ENCODE measurements at places on chromosomes 2 and 18. TPM values are rescaled to one million over a fixed set of nuclear protein-coding genes. Genes with fewer than 3 reads are reported as not detected.

DNA sequence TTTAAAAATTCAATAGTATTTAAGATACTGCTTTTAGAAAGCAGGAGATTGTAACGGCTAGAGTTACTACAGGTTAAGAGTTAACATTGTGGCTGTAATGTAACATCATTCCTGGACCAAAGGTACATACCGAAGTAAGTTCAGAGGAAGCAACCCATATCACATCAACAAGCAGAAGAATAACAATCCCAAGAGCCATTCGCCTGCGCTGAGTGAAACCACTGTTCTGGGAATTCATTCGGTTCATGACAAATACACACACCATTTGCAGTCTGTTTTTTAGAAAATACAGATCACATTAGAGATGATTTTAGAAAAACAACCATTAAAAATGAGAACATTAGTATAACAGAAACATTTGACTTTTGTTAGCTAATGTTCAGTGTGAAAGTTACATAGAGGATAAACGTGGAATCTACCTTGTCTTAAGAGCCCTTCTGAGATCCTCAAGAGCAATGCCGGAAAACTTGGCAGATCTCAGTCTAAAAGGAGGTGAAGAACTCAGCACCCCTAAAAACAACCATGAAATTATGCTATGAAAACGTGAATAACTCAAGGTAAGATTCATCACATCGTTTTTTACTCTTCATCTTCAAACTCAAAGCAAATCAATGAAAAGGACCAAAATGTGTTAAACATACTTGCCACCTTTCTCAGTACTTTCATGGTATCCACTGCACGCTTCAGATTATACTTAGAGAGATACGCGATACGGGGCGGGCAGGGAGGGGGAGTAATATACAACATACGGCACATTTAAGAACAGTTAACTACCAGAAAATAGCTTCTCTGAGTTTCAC lies 1.2 kb downstream of the SLC35F5 start:
- H3K36me3 ChIP-seq = peaks cover 14% of the 10 kb centered on the region
- no peak for DNase-seq

- DNase-seq = no peak
- H3K4me1 ChIP-seq = no peaks in the 10 kb centered on the region
- H3K27ac ChIP-seq = no peak overlapping the region
- H3K36me3 ChIP-seq = no peaks in the 10 kb centered on the region
- no peaks in the 10 kb centered on the region for H3K27me3 ChIP-seq
Measured at GRCh38 chr2:240604291-240604938, 17.9 kb downstream of the CAPN10 start.

DNA sequence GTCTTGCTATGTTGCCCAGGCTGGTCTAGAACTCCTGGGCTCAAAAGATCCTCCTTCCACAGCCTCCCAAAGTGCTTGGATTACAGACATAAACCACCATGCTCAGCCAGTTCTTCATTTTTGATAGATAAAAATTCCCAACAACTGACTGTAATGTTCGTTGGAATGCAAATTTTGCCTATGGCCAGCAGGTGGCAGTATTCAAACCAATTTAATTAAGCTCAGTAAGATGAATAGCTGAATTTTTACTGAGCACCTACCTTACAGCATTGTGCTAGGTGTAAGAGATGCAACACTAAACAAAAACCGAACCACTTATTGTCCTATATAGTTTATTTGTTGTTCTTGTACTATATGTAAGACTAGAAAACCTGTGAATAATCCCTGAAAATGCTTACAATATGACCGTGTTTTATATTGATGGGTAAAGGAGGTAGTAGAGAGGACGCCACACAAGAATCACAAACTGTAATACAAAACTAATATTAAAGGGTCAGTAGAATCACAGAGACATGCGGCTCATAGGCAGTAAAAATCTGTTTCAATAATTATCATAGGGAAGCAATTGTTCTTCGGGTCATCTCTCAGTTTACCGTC lies 8.2 kb upstream of the TMEM182 start:
- no peaks in the 10 kb centered on the region for H3K36me3 ChIP-seq
- no peak overlapping the region for H3K27ac ChIP-seq
- no peaks in the 10 kb centered on the region for H3K27me3 ChIP-seq

GRCh38 chr2:13193075-13193474 lies 476.3 kb downstream of the TRIB2 start:
- no peak overlapping the region for H3K4me3 ChIP-seq
- H3K4me1 ChIP-seq = no peaks in the 10 kb centered on the region
- no peak for DNase-seq

DNA sequence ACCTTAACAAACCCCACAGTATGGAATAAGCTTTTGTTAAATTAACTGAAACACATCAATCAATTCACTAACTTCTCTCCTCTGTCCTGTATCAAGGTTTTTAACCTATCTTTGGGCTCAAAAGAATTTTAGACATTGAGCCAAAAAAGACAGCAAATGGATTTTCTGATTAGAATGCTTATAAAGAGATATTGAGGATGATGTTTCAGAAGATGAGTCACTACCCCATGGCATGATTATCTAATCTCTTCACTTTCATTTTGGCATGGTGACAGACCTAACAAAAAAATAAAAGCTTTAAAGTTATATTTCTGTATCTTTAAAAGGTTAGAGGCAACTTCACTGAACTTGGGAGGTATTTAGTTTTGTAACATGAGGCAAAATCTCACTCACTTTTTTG lies 55.5 kb downstream of the SGPP2 start:
- H3K36me3 ChIP-seq = no peaks in the 10 kb centered on the region
- DNase-seq = no peak
- H3K27me3 ChIP-seq = peaks cover 16% of the 10 kb centered on the region
- H3K4me1 ChIP-seq = no peaks in the 10 kb centered on the region
- H3K27ac ChIP-seq = no peak overlapping the region

GRCh38 chr2:181380581-181380980 lies 76.6 kb upstream of the ITGA4 start:
- H3K4me3 ChIP-seq = no peak overlapping the region
- H3K36me3 ChIP-seq = no peaks in the 10 kb centered on the region
- H3K27ac ChIP-seq = no peak overlapping the region
- H3K4me1 ChIP-seq = no peaks in the 10 kb centered on the region
- H3K27me3 ChIP-seq = no peaks in the 10 kb centered on the region
- DNase-seq = no peak

DNA sequence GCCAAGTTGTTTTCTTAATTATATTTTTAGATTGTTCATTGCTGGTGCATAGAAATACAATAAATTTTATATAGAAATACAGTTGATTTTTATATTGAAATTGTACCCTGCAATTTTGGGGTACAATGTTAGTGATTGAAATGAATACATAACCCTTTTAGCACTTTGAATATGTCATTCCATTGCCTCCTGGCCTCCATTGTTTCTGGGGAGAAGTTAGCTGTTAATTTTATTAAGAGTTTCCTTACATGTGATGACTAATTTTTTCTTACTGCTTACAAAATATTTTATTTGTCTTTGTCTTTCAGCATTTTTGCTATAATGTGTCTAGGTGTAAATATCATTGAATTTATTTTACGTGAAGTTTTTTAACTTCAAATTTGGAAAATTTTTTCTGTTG lies 176.5 kb upstream of the DCC start:
- no peak overlapping the region for H3K27ac ChIP-seq
- H3K4me1 ChIP-seq = no peaks in the 10 kb centered on the region
- no peaks in the 10 kb centered on the region for H3K36me3 ChIP-seq
- H3K4me3 ChIP-seq = no peak overlapping the region
- DNase-seq = no peak

- H3K27ac ChIP-seq = no peak overlapping the region
- H3K36me3 ChIP-seq = no peaks in the 10 kb centered on the region
- no peak overlapping the region for H3K4me3 ChIP-seq
- no peak for DNase-seq
- H3K27me3 ChIP-seq = peaks cover 20% of the 10 kb centered on the region
Measured at GRCh38 chr2:67985586-67985985, 77.2 kb downstream of the C1D start.

GRCh38 chr2:190835303-190835930 lies 45.2 kb upstream of the GLS start:
- H3K27me3 ChIP-seq = no peaks in the 10 kb centered on the region
- H3K36me3 ChIP-seq = no peaks in the 10 kb centered on the region
- no peaks in the 10 kb centered on the region for H3K4me1 ChIP-seq
- H3K4me3 ChIP-seq = no peak overlapping the region
- no peak overlapping the region for H3K27ac ChIP-seq

- no peaks in the 10 kb centered on the region for H3K4me1 ChIP-seq
- DNase-seq = no peak
- H3K27ac ChIP-seq = no peak overlapping the region
- no peaks in the 10 kb centered on the region for H3K36me3 ChIP-seq
- no peaks in the 10 kb centered on the region for H3K27me3 ChIP-seq
- H3K4me3 ChIP-seq = no peak overlapping the region
Measured at GRCh38 chr2:223217373-223217772, 165.4 kb downstream of the KCNE4 start.

GRCh38 chr2:170711196-170711773 lies 3.9 kb upstream of the SP5 start:
- peaks cover 37% of the 10 kb centered on the region for H3K27me3 ChIP-seq
- no peak for DNase-seq
- no peak overlapping the region for H3K27ac ChIP-seq
- peaks cover 6% of the 10 kb centered on the region for H3K4me1 ChIP-seq
- H3K4me3 ChIP-seq = no peak overlapping the region

- peak overlapping the region; percentile 82 for H3K27ac ChIP-seq
- no peak overlapping the region for H3K4me3 ChIP-seq
- no peaks in the 10 kb centered on the region for H3K36me3 ChIP-seq
- H3K27me3 ChIP-seq = no peaks in the 10 kb centered on the region
- no peak for DNase-seq
Measured at GRCh38 chr2:171939058-171939742, 16.9 kb downstream of the HAT1 start.

DNA sequence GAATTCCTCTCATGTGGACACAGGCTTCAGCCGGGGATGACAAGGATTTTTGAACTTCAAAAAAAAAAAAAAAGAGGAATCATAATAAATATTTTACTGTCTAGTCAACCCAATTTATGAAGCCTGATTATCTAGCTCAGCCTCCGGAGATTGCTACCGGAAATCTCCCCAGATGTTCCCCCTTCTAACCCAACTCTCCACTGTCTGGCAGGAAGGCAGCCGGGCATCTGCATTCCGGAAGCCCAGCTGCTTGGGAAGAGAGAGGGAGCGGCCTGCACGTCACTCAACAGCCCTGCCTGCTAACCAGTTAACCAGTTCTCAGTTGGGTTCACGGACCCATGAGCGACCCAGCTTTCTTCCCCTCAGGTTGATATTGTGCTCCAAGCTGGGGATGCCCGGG lies 87.2 kb upstream of the POU3F3 start:
- H3K4me1 ChIP-seq = no peaks in the 10 kb centered on the region
- no peaks in the 10 kb centered on the region for H3K36me3 ChIP-seq
- no peak overlapping the region for H3K27ac ChIP-seq
- H3K4me3 ChIP-seq = no peak overlapping the region

DNA sequence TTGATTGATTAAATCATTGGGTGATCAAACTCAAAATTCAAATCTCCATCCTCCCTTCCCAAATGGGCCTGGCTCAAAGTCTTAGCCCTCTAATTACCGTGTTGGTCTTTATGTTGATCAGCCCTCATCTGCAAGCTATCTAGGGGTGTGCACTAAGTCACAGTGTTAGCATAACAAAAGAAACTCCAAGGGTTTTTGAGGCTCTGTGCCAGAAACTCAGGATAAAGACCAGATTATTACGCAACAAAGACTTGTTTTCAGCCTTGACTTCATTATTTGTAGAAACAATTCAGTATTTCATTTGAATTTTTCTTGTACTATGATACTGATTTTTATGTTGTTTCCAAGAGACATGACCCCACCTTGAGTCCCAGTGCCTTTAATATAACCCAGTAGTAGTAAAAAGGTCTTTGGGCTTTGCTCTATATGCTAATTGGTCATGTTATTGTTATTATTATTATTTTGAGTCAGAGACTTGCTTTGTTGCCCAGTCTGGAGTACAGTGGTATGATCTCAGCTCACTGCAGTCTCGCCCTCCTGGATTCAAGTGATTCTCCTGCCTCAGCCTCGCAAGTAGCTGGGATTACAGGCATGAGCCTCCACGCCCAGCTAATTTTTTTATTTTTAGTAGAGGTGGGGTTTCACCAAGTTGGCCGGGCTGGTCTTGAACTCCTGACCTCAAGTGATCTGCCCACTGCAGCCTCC lies 13.9 kb downstream of the PSMD14 start:
- DNase-seq = no peak
- H3K27me3 ChIP-seq = no peaks in the 10 kb centered on the region
- H3K36me3 ChIP-seq = peaks cover 23% of the 10 kb centered on the region
- peaks cover 20% of the 10 kb centered on the region for H3K4me1 ChIP-seq
- no peak overlapping the region for H3K27ac ChIP-seq

GRCh38 chr2:219273937-219274336 lies 5.2 kb upstream of the DNAJB2 start:
- no peaks in the 10 kb centered on the region for H3K27me3 ChIP-seq
- peaks cover 18% of the 10 kb centered on the region for H3K4me1 ChIP-seq
- DNase-seq = no peak
- H3K27ac ChIP-seq = no peak overlapping the region

- no peak overlapping the region for H3K27ac ChIP-seq
- no peaks in the 10 kb centered on the region for H3K27me3 ChIP-seq
- no peak overlapping the region for H3K4me3 ChIP-seq
- DNase-seq = no peak
- no peaks in the 10 kb centered on the region for H3K36me3 ChIP-seq
Measured at GRCh38 chr18:11987527-11987926, 6.2 kb downstream of the IMPA2 start.

DNA sequence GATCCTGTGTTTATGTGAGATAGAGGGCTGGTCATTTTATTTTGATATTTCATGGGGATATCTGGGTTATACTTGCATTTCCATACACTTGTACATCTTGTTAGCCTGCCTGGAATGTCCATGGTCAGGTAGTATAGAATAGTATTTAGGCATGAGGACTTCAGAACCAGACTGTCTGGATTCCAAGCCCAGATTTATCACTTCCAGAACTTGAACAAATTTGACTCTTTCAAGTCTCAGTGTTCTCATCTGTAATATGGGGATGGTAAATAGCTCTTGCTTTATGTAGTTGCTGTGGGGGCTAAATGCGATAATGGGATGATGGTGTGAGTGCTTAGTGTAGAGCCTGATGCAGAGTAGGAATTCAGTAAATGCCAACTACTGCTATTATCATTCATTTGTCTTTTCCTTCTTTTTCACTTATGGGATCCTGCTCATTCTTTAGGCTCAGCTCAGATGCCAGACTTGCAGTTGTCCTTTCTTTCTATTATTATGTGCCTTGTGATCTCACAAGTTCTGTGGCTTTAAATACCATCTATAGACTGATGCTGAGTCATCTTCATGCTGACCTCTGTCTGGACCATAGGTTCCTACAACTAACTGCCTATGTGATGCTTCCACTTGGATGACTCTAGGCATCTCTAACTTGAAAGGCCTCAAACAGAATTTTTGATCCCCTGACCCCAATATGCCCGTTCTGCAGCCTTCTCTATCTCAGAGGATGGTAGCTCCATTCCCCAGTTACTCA lies 67.4 kb downstream of the POLE4 start:
- no peak overlapping the region for H3K27ac ChIP-seq
- no peak overlapping the region for H3K4me3 ChIP-seq
- H3K36me3 ChIP-seq = no peaks in the 10 kb centered on the region

Gene TNS1
- 0.29 TPM for total RNA-seq

Gene RPRM
- not detected for total RNA-seq

Gene LONRF2
- not detected for total RNA-seq

Gene PDE11A
- not detected for total RNA-seq

Gene DSG1
- not detected for total RNA-seq

Gene C1GALT1C1L
- not detected for total RNA-seq

Gene RESP18
- total RNA-seq = not detected

Gene CCDC68
- 0.74 TPM for total RNA-seq

Gene SGPP2
- total RNA-seq = 0.12 TPM

Gene TMEM237
- total RNA-seq = 10.0 TPM

All from natural killer cell treated with Interleukin-12 subunit alpha and Interleukin-12 subunit beta and Interleukin-15 and Interleukin-18, amount 100 ng/mL, for 72 hours (primary cell).